ENCODE measurements at places on chromosomes 12 and 14.
A peak's percentile ranks its signal among the peaks of the same experiment; 100 is the strongest.

DNA sequence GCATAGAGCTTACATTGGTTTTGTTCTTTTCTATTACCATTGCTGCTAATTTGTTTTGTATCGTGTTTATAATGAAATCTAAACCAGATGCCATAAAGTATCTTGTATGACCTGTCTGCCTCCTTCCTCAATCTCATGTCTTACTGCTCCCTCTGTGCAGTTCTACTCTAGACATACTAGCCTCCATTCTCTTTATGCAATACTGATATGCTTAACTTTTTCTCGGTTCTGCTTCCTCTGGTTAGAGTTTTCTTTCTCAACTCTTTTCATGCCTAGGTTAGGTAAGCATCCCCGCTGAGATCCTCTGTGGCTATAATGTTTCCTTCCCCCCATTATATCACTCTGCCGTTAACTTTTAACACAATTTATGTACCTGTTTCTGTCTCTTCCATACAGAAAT is 852.3 kb downstream of the TRHDE start:
- DNase-seq = no peak

DNA sequence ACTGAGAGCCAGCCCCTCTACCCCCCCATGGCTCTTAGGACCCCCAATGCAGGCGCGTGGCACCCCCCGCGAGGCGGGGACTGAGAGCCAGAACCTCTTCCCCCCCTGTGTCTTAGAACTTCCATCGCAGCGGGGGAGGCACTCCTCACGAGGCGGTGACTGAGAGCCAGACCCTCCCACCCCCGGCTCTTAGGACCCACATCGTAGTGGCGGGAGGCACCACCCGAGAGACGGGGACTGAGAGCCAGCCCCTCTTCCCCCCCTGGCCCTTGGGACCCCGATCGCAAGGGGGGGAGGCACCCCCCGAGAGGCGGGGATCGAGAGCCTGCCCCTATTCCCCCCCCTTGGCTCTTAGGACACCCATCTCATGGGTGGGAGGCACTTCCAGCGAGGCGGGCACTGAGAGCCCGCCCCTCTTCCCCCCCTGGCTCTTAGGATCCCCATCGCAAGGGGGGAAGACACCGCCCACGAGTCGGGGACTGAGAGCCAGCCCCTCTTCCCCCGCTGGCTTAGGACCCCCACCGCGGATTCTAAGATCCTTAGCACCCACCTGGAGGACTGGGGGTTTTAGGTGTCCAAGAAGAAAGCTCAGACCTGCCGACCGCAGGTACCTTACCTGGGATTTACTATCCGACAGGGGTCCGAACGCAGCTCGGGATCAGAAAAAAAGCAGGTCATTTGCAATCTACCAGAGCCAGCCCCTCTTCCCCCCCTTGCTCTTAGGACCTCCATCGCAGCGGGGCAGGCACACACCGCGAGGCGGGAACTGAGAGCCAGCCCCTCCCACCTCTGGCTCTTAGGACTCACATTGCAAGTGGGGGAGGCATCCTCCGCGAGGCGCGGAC is 44.9 kb downstream of the DDX11 start:
- DNase-seq = no peak

DNA sequence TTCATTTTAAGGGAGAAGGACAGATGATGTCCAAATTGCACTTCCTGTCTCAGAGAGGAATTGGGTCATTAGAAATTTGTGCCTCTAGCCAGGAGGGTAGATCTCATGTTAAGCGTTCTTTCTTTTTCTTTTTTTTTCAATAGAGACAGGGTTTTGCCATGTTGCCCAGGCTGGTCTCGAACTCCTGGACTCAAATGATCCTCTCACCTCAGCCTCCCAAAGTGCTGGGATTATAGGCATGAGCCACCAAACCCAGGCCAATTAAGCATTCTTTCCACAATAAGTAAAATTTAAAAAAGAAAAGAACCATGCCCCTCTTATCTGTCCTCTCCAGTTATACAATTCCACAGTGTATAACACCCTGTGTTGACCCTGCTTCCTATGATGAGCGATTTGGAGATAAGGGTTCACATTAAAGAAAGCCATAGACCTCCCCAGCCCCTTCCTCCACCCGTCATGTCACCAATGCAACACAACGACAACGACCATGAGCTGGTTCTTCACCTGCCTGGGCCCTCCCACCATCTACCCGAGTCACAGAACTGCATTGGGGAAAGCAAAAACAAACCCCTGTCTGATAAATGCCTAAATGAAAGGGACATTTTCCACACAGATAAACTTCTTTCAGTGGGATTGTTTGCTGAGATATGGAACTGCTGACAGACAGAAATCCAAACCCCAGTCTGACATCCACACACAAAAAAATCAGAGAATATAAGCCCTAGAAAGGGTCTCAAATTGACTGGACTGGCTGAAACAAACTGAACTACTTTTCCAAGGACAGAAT is 37.3 kb downstream of the SSH1 start:
- no peak for DNase-seq

DNA sequence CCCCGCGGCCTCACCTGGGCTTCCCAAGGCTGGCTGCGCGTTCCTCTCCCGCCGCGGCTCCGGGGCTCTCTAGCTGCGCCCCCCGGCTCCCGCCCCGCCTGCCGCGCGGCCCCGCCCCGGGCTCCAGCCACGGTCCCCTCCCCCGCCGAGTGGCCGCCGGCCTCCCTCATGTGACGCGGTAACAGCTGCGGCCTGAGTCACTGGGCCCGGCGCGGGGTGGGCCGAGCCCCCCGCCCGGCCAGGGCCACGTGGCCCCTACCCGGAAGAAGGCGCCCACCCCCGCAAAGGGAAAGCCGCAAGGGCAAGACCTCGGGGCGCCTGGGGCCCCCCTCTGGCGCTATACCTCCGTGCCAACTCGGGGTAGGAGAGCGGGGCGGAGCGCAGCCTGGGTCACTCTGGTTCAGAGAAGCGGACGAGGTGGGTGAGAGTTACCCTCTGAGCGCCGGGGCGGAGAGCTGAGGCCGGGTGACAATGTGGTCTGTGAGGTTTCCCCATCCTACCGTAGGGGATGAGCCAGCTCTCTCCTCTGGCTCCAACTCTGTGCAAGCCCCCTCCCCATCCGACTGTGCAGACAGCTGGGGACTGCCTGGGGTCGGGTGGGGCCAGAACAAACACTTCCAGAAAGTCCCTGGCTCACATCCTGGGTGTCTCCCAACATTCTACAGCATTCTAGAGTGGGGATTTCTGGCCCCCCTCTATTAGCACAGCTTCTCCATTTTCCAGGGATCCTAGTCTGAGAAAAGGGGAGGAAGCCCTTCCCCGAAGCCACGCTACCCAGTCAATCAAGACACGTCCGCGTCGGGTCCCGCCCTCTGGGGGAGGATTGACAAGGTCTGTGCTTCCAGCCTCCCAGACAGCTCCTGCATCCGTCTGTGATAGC is at the start of gene CD63:
Gene CD63 (minus strand): TSS at position 71 of the 880 bp plus-strand sequence. CDS start 668 bp downstream, outside the sequence.
- DNase-seq = peak; percentile 90

GRCh38 chr12:109988903-109989302 is 7.3 kb downstream of the GIT2 start:
- no peak for DNase-seq

DNA sequence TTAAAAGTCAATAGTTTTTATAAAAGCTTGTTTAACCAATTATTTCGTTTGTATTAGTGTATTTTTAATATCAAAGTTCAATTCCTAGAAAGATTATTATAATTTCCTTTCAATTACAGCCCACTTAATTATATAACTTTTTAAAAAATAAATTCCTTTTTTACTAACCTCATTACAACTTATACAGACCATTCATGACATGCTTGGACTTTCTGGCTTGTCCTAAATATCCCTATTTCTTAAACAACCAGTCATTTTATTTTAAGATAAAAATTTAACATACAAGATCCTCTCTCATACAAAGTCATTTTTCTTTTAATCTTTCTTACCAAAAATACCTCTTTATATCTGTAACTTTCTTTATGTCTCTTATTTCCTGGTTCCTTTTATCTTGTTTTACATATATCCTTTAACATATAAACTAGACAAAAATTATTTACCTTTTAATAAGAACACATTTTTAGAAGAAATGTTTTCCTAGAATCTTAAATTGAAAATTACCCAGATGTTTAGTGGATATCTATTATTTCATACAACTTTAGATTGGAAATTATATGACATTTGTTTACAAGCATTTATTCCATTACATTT is 10.4 kb upstream of the TMEM263 start:
- DNase-seq = no peak

DNA sequence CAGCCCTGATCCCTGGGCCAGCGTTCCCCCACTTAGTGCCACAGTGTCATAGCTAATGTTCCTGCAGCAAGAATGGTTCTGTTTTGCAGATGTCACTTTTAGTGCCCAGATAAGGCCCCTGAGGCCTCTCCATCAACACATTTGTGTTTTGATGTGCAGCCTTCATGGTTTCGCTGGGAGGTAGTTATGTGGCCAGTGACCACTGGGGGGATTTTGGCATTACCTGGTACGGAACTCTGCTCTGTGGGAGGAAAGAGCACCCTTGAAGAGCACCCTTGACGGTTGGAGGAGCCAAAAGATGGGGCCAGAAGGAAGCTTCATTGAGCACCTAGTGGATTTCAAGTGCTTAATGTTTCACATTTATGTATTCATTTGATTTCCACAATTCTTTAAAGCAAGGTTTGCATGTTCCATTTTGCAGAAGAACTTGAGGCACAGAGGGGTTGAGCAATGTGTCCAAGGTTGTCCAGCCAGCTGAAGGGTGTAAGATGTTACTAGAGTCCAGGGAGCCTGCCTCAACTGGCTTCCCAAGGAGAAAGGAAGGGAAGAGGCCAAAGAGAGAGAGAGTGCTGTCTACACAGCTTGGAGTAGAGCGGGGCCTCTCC is 13.0 kb downstream of the SERPINA11 start:
- DNase-seq = no peak

DNA sequence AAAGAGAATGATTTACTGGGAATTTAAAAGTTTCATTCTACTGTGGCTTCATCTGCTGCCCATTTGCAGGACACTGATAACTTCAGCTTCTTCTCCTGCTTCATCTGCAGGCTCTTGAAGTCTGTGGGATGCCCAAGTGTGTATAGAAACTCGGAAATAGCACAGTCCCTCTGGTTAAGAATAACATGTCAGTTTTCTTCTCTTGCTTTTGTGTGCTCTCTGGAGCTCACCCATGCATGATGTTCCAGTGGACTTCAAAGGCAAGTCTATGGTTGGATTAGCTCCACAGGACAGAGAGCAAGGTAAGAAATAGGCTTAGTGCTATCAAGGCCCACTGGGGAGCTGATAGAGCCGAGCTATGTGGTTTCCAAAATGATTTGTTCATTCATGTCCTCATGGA is 13.7 kb downstream of the RMST start:
- DNase-seq = no peak
